ENCODE measurements at places on chromosomes 1 and 21.

GRCh38 chr1:201251851-201252430 lies 31.4 kb upstream of the PKP1 start:
- DNase-seq: no peak

GRCh38 chr1:57616921-57617320 lies 193.1 kb upstream of the DAB1 start:
- DNase-seq: no peak

- no peak for DNase-seq
These were observed 101.1 kb downstream of the MACF1 start for GRCh38 chr1:39305555-39305954.

DNA sequence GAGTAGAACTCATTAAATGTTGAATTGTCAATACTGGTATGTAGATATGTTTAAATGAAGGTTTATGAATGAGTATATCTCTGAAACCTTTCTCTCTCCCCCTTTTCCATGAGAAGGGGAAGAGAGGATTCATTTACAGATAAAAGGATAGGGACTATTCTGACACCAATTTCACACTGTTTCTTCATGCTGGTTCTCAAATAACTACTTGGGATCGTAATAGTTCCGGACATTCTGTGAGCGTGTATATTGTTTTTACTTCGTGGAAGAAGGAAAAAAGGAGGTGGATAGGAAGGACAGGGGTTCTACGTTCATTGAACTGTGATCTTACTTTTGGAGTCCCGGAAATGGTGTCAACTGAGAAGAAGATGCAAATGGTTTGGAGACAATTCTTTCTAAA lies 284.2 kb downstream of the GRIK1 start:
- no peak for DNase-seq

- no peak for DNase-seq
These were observed 4.9 kb downstream of the DNTTIP2 start for GRCh38 chr1:93874025-93874651.

GRCh38 chr1:212979340-212980122 lies 29.2 kb downstream of the VASH2 start:
- peak; percentile 47 for DNase-seq

DNA sequence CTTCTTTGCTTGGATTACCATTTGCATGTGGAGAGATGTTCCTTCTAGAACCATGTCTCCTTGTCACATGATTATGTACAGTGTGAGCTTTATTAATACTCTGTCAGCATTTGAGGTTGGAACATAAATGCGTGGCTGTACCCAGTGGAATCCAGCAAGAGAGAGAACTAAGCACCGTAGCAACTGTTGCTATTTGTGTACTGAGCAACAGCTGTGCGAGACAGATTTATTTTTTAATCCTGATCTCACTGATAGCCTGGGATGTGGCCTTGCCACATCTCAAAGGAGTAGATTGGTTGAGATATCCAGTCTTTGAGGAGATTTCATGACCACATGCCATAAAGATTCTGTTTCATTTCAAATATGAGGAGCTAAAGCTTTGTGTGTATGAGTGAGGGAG lies 43.4 kb downstream of the KIF1B start:
- no peak for DNase-seq

GRCh38 chr1:226310245-226310540 lies 1.2 kb upstream of the LIN9 start:
- DNase-seq: no peak

DNA sequence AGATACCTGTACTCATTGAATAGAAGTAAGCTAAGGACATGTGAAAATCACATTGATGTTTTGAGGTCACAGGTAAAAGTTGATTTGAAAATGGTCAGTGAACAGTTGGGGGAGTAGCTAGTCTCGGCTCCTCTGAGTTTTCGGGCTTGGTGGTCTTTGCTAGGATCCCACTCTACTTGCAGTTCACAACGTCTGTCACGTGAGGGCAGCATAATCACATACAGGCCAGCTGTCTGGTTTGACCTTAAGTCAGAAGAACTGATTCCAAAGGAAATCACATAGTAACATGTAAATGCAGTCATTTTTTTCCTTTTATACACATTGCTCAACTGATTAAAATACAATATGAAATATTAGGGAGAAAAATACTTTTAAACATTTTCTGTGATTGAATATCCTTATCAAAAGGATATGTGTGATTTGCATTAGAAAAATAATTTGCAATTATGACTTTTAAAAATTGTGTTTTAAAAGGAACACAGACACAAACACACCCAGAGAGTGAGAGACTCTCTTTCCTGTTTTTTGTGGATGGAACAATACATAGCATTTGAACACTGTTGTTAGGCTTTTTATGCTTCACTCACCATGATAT lies 21.8 kb upstream of the PDC start:
- peak; percentile 57 for DNase-seq

- DNase-seq: no peak
These were observed 38.5 kb upstream of the PGBD5 start for GRCh38 chr1:230464671-230465070.

GRCh38 chr1:160522622-160523345 lies at the start of gene SLAMF6:
TSS of gene SLAMF6 (minus strand) at chr1:160523255. CDS start at chr1:160523192, 63 bp downstream.
- DNase-seq: peak; percentile 72

GRCh38 chr1:13687151-13687715 lies 12.8 kb upstream of the PRDM2 start:
- no peak for DNase-seq

DNA sequence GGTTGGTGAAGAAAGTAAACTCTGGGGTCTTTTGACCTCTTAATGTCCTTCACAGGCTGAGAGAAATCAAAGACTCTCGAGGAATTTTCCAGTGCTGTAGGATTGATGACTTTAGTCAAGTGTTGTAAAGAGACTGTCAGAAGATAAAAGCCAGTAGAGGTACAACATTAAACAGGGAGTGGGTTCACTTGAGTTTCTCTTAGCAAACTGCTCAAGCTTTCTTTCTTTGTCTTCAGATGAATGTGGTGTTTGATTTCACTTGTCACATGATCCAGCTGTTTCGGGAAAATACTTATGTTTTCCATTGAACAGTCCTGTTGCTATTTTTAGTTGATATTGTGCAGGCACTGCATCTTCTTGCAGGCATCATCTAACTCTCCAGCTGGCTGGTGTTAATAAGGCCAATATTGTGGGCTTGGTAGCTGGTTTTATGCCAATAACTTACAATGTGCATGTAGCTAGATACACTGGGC lies 45.6 kb downstream of the XCL2 start:
- DNase-seq: no peak

DNA sequence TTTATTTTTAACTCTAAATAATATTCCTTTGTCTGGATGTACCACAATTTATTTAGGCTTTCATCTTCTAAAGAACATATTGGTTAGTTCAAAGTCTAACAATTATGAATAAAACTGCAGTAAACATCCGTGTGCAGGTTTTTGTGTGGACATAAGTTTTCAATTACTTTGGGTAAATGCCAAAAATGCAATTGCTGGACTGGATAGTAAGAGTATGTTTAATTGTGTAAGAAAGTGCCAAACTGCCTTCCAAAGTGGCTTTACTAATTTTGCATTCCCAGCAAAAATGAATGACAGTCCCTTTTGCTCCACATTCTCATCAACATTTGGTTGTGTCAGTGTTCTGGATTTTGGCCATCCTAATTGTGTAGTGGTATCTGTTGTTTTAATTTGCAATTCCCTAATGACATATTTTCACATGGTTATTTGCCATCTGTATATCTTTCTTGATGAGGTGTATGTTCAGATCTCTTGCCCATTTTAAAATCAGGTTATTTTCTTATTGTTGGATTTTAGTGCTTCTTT lies 113.8 kb downstream of the DPYD start:
- DNase-seq: no peak

GRCh38 chr1:61081686-61082310 lies 563 bp upstream of the NFIA start:
- DNase-seq: peak; percentile 67

DNA sequence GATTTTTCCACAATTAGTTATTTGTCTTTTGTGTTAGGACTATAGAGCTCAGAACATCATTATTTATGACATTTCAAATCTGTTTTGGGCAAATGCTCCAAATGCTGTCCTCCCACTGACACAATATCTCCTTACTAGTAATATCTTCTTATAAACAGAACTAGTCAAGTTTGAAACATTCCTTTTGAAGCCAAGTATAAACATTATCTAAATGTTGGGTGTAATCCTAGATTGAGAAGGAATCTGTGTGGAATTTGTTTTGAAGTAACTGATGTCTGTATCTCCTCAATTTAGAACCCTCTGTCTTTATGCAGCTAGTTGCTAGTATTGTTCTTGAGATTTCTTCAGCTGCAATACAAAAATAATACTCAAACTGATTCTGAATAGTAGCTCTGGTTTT lies 28.5 kb upstream of the PAXBP1 start:
- DNase-seq: no peak

DNA sequence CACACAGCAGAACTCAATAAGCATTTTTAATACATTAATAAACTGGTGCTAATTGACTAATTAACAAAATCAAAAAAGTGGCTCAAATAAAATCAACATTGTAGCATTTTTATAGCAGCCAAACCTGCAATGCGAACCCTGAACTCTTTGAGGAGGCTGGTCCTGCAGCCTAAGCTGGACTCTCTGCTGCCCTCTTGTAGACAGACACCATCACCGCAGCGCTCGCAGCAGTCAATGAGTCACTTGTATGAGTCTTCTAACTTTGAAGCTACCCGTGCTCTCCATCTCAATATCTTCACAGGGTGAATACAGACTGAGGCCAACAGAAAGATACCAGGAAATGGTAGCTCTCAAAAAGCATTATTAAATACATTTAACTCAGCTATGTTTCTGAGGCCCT lies 9.7 kb upstream of the KRTAP7-1 start:
- peak; percentile 59 for DNase-seq

DNA sequence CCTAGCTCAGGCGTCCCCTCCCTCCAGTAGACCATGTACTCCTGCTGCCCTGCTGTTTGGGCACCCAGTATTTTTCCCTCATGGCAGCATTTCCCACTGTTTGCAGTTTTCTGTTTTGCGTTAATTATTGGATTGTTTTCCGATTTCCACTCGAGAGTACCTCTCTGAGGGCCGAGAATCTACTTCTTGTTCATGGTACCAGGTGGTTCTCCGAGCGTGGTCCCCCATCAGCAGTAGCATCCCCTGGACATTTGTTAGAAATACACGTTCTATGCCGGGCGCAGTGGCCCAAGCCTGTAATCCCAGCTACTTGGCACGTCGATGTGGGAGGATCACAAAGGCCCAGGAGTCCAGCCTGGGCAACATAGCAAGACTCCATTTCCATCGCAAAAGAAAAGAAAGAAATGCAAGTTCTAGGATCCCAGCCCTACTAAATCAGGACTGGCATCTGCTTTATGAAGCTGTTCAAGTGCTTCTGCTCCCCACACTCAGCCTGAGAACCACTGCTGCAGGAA lies 690 bp downstream of the RRP1 start:
- no peak for DNase-seq

GRCh38 chr1:33763406-33763805 lies 100.5 kb upstream of the HMGB4 start:
- DNase-seq: no peak

GRCh38 chr1:88673446-88673845 lies 10.6 kb upstream of the PKN2 start:
- no peak for DNase-seq

- no peak for DNase-seq
These were observed 105.5 kb upstream of the SPAG17 start for GRCh38 chr1:118290571-118290970.

DNA sequence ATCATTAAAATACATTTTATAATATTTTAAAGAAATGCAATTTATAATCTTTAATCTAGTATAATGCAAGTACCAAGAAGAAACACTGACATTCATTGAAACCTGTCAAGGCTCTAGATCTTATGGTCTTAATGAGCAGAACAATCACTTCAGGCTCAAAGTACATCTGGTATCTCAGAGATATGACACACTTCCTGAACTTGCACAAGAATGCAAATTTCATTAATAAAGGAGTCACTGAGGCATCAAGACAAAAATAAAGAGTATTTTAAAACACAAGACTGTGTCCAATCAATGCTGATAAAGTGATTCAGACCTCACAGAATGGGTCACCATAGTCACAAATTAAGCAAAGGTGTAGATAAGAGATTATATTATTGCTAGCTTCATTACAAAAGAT lies 178.1 kb downstream of the AK5 start:
- no peak for DNase-seq

DNA sequence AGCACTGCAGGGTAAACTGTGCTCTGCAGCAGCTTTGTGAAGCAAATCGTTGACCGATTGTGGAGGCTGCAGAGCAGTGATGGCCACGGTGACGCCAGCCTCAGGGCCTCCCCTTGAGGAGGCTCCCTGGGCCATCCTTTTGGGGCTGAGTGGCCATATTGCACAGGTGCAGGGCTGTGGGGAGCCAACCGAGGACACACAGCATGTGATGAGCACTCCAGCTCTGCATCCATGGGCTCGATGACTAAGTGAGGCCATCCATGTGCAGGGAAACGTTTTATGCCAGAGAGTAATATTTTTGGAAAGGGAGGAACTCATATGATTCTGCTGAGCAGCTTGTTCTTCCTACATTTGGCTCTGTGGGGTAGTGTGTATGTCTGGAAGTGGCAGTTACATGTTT lies 24.6 kb downstream of the KCNK1 start:
- no peak for DNase-seq

DNA sequence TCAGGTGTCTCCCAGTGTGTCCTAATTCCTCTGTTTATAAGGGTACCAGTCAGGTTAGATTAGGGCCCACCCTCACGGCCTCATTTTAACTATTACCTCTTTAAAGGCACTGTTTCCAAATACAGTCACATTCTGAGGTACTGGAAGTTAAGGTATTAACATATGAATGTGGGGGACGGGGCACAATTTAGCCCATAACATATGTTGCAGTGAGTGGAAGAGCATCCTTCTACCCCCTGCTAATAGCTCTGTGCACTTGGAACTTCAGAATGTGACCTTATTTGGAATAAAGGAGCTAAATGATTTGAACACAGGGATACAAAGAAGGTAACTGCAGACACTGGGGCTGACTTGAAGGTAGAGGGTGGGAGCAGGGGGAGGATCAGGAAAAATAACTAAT lies 67.3 kb upstream of the ADGRL2 start:
- no peak for DNase-seq

DNA sequence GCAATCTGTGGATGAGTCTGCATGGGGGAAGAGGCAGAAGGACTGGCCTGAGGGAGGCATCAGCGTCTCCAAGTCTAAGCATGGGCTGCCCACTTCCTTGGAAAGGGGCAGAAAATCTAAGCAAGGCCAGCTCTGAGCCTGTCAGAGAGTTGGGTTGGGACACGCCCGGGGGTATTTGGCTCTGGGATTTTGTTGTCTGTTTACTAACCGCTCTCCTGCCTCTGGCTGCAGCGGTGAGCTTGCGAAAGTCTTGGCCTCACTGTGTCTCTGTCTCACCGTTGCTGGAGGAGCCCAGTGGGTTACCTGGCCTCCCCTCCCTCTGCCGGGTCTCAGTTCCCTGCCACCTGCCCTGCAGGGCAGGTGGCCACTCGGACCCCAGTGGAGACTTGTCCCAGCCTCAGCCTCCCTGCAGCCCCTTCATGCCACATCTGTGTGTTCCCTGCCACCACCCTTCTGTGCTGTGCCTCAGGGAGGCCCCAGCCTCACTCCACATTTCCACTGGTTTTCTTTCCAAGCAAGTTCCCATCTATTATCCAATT lies 33.7 kb downstream of the EDN2 start:
- DNase-seq: no peak

DNA sequence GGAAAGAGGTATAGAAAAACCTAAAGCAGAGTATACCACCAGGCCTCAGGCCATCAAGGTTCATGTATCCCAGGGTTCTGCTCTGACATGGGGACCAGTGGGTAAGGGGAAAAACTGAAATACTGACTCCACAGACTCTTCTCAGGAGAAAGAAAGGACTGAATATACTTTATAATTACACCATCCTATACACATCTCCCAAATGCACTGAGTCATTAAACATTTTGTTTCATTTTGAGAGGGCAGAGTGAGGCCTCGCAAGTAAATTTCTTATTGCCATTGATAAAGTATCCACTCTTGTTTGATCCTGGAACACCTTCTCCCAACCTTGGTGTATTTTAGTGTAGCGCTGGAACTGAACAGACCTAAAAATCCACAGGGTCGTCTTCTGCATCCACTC lies 247.9 kb downstream of the SLC45A1 start:
- no peak for DNase-seq
